D721Med (cell line): ENCODE measurements at places on chromosomes 4 and X.

GRCh38 chr4:189548484-189549125 is 392.1 kb upstream of the FRG1 start:
- no peak for DNase-seq

- no peak for DNase-seq
Measured at GRCh38 chrX:23276475-23276874, 58.2 kb upstream of the PTCHD1 start.

- no peak for DNase-seq
Measured at GRCh38 chr4:1187182-1187581, 14.8 kb upstream of the SPON2 start.

DNA sequence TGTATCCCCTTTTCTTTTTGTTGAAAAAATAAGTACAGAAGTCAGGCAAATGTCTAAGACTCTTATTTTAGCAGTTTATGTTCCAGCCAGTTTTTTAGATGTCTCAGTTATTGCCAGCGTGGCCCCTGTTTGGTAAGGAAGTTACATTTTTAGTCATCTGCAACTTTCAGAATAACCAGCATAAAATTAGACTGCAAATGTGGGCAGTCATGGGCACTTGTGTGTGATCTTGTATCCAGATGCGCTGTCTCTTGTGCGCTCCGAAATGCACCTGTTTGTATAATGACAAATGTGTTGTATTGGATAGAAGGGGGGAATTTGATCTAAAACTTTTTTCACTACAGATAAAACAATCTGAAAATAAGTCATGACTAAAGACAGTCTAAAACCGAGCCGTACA is 44.3 kb upstream of the CLCN4 start:
- no peak for DNase-seq

DNA sequence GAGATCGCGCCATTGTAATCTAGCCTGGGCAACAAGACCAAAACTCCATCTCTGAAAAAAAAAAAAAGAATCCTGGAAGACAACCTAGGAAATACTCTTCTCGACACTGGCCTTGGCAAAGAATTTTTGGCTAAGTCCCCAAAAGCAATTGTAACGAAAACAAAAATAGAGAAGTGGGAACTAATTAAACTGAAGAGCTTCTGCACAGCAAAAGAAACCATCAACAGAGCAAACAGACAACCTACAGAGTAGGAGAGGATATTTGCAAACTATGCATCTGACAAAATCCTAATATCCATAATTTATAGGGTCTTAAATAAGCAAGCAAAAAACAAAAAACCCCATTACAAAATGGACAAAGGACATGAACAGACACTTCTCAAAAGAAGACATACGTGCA is 76.5 kb upstream of the DUSP21 start:
- DNase-seq, result no peak

- DNase-seq, result no peak
Measured at GRCh38 chr4:40240040-40240653, 43.3 kb downstream of the RHOH start.

DNA sequence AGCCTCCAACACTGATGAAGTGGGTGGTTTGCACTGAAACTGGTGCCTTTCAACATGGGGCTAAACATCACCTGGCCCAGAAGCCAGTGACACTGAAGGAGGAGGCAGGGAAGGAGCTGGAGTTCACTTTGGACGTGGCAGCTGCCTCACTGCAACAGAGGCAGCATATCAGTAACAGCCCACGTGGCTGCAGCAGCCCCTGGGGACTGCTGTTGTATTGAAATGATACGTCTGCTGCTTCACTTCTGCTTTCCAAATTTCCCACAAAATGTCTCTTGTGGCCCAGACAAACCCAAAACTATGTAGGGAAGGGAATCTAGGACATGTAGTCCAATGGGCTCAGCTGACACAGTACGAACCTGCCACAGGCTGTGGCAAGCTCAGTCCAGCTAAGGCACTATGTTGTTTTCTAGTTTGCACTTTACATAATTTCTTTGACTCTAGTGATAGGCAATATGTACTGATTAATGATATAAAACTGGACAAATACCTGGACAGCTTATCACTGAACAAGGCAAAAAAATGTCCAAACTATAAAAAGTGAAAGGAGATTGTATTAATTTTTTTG is 84.7 kb upstream of the RAPGEF2 start:
- DNase-seq, result no peak

DNA sequence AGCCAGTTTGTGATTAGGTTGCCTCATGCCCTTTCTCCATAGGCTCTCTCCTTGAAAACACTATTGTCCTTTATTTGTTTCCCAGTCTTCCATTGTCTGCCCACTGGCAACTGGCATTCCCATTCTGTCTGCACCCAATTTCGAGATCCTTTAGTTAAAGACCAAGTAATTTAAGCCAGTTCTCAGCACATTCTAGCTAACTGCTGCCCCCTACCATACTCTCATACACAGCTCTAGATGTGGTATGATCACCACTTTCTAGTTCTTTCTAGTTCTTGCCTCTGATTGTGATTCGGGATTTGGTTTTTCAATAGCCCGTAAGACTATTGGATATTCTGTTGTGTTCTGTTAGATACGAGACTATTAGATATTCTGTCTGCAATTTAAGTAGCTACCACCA is 135.8 kb upstream of the TRPC5 start:
- no peak for DNase-seq

DNA sequence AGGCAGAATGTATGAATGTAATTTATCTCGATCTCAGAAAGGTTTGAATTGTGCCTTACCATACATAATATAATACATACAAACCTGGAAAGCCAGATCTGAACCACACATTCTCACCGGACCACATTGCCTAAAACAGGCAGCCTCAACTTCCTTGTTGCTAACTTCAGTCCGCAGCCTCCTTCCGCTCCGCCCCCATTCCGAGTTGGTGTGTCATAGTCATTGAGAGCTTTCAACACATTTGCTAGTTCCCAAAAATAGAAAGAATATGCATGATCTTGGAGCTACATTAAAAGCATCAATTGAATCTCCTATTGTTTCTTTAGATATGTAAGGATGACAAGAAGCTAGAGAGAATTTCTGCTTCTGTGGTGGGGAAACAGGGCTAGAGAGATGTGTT is 127.2 kb downstream of the ARHGEF9 start:
- DNase-seq, result no peak

- no peak for DNase-seq
Measured at GRCh38 chrX:134161162-134161561, 75.8 kb upstream of the CCDC160 start.

GRCh38 chr4:188106454-188106853 is 2.9 kb downstream of the TRIML2 start:
- DNase-seq, result no peak

GRCh38 chr4:6307891-6308290 is 38.2 kb downstream of the WFS1 start:
- DNase-seq, result no peak

- no peak for DNase-seq
Measured at GRCh38 chr4:2125023-2125422, 65.9 kb downstream of the NAT8L start.

DNA sequence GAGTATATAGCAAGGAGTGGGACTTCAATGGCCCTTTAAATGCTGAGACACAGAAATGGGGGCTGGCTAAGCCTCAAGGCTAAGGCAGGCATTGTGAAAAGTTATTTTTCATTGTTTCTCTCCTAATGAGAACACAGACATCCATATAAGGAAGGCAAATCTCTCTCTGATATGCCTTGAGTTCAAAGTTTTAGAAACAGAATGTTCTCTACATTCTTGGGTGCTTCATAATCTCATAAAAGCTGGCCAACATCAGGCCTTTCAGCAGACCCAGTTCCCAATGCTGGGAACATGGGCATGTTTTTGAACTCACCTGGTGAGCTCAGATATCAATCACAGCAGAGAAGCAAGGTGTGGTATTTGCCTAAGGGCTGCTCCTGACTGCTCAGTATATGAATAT is 19.4 kb upstream of the RAB40A start:
- no peak for DNase-seq

GRCh38 chrX:54419559-54420302 is 20.5 kb upstream of the TSR2 start:
- no peak for DNase-seq

GRCh38 chr4:121139533-121140222 is 24.4 kb downstream of the TNIP3 start:
- DNase-seq, result no peak
